ENCODE measurements at places on chromosomes 1 and 21. TPM values are rescaled to one million over a fixed set of nuclear protein-coding genes. Genes with fewer than 3 reads are reported as not detected.

DNA sequence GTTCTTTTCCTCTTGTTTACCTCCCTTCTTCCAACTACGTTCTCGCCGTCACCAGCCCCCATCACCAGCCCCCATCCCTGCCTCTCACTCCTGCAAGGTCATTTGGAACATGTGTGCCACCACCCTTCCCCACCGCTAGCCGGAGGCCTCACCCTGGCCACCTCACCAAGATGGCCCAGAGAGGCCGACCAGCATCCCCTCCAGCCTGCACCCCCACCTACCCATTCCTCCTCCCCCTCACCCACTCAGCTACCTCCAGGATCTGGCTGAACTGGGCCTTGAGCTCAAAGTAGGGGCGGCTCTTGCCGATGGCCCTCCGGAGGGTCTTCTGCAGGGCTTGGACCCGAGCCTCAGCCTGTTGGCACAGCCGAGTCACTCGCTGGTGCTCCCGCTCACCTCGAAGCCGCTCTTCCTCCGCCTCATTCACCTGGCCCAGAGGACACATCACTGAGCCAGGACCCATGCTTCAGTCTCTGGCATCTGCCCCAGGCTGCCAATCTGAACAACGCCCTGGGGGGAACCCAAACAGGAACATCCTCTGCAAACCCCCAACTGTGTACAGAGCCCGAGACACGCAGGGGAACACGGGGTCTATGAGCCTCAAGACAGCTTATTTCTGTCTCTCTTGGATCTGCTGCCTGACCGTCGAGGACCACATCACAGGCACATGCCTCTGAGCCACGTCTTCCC lies 12.8 kb downstream of the SH3BP5L start:
- no peak for DNase-seq

ETS2 gene
- 67.5 TPM for total RNA-seq

SPRR2A gene
- total RNA-seq, result 2,044 TPM

GRCh38 chr1:36085126-36085525 lies 1.2 kb downstream of the TEKT2 start:
- DNase-seq, result no peak

- DNase-seq, result no peak
Observed at GRCh38 chr1:222865718-222866117, 50.9 kb downstream of the DISP1 start.

LRRC39 gene
- total RNA-seq, result not detected

SRSF10 gene
- 52.9 TPM for total RNA-seq

DNA sequence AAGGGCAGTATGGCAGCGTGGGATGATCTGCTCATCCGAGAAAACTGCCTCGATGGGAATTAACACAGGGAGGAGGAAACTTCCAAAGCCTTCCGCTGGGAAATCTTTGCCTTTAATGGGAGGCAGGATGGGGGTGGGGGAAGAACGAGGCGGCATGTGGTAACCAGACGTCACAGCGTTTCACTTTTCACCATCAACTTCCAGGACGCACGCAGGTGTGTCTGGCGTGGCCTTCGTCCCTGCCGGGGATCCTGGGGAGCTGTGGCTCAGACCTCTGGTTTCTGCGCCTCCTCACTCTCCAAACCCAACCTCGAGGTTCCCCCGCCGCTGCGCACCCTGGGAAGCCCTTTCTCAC lies 282 bp downstream of the RSPH1 start:
- DNase-seq, result no peak

CCDC27 gene
- total RNA-seq, result not detected

GRCh38 chr1:38789498-38790169 lies 69.9 kb downstream of the RRAGC start:
- no peak for DNase-seq

IFNLR1 gene
- total RNA-seq, result 3.8 TPM

DNA sequence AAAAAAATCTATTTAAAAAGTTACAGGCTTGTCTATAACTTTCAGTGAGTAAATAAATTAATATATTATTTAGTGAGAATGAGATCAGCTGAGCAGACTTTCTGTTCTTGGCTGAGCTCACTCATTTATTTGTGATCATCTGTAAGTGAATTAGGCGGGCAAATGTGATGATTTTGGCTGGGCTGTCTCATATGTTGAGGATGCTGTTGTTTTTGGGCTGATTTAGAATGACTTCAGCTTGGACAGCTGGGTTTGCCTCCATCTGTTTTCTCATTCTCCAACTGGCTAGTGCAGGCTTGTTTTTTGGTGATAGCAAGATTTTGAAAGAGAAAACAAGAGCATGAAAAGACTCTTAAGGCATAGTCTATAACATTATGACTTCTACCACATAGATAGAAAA lies 475.8 kb upstream of the OLFM3 start:
- no peak for DNase-seq

B3GALT2 gene
- total RNA-seq, result 0.62 TPM

- DNase-seq, result no peak
Observed at GRCh38 chr1:118558933-118559332, 373.9 kb upstream of the SPAG17 start.
